Iris pigment epithelial cell (primary cell): ENCODE measurements at places on chromosomes 4 and X.

GRCh38 chr4:185479507-185479971 is 8.0 kb upstream of the CCDC110 start:
- peak; percentile 42 for DNase-seq

DNA sequence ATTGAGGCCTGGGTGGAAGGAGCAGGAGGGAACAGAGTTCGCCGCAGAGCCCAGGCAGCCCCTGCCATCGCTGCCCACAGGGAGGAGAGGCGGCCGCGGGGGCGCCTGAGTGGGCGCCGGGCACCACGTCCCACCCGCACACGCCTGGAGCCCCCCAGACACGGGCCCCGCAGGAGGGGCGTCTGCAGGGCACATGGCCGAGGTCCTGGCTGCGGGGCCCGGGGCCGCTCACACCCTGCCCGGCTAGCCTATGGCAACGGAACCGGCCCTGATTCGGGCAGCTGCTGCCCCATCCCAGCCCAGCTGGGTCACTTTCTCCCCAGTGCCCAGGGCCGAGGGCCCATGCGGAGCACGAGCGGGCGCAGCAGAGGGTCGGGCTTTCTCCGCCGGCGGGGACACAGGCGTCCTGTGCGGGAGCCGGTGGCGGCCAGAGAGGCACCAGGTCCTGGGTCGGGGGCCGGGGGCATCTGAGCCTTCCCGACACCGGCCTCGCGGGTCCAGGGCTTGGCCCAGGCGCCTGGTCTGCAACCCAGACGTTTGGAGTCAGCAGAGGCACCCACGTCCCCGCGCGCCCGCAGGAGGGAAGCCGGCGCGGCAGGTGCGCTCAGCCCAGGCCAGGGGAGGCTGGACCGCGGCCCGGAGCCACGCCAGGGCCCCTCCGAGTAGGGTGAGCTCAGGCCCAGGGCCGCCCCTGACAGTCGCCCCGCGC is 91.2 kb downstream of the FAM53A start:
- no peak for DNase-seq

GRCh38 chr4:83866834-83867621 is 331.1 kb downstream of the GPAT3 start:
- peak; percentile 21 for DNase-seq

DNA sequence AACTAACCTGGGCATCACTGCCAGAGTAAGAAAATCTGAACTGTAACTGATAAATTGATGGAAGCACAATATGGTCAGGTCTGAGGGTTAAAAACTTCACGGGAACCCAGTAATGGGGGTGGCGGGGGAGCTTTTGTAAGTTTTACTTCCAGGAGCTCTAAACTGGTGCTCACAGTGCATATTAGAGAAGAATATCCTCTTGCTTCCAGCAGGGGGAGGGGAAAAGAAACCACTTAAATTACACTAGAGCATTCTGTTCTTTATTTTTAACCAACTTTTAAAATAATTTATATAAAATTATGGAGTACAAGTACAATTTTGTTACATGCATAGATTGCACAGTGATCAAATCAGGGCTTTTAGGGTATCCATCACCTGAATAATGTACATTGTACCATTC is 33.7 kb downstream of the WDR17 start:
- DNase-seq = peak; percentile 2

DNA sequence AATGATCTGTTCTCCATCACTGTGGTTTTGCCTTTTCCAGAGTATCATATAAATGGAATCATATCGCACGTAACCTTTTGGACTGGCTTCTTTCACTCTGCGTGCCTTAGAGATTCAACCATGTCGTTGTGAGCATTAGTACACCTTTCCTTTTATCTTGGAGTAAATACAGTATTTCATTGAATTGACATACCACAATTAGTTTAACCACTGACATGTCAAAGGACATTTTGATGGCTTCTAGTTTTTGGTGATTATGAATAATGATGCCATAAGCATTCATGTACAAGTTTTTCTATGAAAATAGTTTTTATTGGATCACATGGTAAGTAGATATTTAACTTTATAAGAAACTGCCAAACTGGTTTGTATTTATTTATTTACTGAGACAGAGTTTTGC is 35.2 kb downstream of the DDX3X start:
- no peak for DNase-seq

GRCh38 chr4:63556332-63556731 is 852.9 kb downstream of the TECRL start:
- no peak for DNase-seq

- DNase-seq = no peak
Measured at GRCh38 chr4:100302061-100303026, 112.1 kb upstream of the DDIT4L start.

DNA sequence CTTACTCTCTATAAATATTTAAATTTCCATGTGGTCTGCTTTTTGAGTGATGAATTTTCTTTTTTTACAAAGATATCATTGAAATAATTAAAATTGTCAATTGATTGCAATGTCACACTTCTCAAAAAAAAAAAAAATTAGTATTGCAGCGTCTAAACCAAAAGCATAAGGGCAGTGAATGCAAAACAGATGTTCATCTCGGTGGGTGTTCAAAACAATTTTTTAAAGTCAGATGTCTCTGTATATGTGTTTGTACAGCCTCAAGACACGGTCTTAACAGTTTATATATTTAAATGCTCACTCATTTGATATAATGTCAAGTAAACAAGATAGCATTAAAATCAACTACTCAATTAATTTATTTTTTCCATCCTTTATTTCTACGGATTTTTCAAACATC is 52.3 kb downstream of the PALLD start:
- no peak for DNase-seq

DNA sequence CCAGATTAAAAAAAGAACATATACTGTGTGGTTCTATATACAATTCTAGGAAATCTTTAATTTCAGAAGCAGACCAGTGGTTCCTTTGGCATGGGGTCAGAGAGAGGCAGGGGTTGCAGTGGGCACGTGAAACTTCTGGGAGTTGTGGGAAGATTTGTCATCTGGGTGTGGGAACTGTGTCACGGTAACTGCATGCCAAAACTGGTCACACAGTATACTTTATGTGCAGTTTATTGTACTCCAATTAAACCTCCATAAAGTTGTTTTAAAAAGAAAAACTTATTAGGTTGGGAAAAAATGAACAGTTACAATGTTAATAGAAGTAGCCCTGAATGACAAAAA is 26.7 kb upstream of the STS start:
- DNase-seq = no peak

- no peak for DNase-seq
Measured at GRCh38 chr4:184906480-184907097, 80.8 kb upstream of the ACSL1 start.

- no peak for DNase-seq
Measured at GRCh38 chrX:126170720-126171119, 4.6 kb upstream of the DCAF12L2 start.

GRCh38 chrX:16208601-16209000 is 41.3 kb downstream of the MAGEB17 start:
- DNase-seq = no peak

DNA sequence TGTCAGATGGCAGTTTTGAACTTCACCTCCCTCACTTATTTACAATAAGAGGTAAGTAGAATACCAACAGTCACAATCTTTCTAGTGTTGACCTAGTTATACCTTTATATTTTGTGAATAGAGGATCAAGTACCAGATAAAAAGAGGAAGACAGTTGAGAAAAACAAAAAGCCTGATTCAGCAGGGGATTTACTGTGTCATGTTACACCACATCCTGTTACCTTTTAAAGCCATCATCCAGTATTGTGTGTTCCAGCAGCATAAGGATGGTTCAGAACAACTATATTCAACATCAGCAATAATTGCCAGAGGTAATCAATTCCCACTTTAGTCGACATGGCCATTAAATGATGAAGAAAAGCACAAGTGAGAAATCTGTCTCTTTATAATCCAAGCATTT is 21.3 kb upstream of the CXCL6 start:
- peak; percentile 72 for DNase-seq

- DNase-seq = no peak
Measured at GRCh38 chr4:79621061-79621460, 213.0 kb upstream of the GK2 start.

GRCh38 chrX:51496501-51497291 is at the start of gene NUDT11:
Gene NUDT11 (minus strand): TSS chrX:51496592. CDS start chrX:51496444, 148 bp downstream.
- DNase-seq = peak; percentile 71

DNA sequence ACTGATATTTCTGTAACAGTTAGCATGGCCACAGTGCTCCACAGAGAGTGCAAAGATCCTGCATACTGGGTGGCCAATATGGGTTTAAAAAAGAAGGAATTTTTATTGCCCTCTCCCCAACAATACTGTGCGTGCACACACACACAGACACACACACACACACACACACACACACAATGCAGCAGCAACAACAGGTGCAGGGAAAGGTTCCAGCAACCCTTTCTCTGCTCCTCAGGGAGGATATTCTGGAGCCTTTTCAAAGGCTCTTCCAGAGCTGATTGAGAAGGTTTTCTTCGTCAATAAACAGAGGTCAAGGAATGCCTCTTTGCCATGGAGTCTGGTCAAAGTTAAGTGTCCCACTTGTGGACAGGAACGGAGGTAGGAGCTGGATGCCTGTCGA is 84.8 kb upstream of the ZFP42 start:
- DNase-seq = no peak

DNA sequence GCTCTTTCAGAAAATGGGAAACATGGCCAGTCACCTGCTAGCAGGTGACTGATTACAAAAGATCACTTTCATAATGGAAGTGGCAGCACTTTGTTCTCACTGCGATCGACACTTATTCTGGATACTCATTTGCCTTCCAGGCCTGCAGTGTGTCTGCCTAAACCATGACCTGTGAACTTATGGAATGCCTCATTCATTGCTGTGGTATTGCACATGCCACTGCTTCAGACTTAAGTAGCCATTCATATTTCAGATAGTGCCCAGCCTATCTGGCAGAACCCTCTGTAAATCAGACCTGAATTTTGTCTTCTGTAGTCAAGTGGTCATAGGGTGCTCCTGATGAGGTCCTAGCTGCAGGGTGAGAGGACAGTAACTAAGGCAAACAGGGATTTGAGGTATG is 23.3 kb upstream of the MGST2 start:
- peak; percentile 86 for DNase-seq

- DNase-seq = no peak
Measured at GRCh38 chr4:36785973-36786372, 458.6 kb upstream of the NWD2 start.

DNA sequence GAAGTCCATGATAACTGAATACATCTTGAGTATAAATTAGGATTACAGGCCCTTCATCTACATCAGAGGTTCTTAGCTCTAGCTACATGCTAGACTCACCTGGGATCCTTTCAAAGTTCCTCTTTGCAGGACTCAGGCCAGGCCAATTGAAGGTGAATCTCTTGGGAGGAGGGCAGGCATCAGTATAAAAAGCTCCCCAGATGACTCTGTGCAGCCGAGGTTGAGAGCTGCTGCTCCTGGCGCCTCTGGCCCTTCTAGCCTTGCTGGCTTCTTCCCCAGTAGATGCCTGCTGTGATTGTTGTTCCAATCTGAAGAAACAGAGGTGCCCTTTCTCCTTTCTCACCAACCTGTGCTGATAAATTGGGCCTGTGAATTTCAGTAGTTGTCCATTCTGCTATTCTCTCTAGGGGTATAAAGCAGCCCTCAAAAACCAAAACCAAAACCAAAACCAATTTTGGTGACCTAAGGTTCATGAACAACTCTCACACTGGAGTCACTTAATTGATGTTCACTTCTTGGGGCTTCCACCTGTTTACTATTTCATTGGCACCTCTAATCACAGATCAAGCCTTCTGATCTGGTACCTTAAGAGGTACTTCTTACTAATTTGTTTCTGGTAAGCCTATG is 78.7 kb downstream of the SUPT20HL2 start:
- no peak for DNase-seq

GRCh38 chr4:9970399-9971011 is 50.8 kb downstream of the SLC2A9 start:
- DNase-seq = no peak

DNA sequence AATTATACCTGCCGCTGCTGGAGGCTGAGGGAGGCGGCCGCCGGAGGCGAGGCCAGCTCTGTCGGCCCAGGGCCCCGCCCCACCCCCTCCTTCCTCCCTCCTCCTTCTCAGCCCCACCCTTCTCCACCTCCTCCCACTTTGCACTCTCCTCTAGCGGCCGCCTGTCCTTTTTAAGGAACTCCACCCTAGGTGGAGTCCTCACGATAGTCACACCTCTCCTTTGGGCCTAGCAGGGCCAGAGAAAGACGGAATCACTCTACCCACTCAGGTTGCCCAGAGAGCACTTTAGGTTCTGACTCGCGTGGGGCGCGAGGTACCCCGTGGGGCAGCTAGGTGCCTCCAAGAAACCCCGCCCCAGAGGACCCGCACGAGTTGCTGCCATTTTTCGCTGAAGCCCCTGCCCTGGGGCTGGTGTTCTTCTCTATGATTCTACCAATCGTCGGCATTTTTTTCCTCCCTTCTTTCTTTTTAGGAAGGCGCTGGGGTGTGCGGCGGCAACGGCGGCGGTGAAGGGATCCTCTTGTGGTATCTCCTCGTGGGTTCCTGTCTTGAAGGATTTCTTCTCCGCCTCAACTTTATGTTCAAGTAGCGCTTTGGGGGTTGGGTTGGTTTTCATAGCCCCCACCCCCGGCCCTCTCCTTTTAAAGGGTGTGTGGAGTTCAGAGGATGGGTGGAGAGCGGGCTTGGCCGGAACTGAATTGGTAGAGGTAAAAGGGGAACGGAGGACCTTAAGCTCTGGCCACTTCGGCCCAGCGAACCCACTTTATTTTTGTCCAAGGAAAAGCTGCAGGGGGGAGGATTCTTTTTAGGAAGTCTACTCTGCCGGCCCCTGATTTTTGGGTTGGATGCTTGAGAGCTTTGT is at the start of gene KLF8:
KLF8 (plus strand) TSS at position 136 of the 862 bp plus-strand sequence. CDS start 979 bp downstream, outside the sequence.
- DNase-seq = no peak

DNA sequence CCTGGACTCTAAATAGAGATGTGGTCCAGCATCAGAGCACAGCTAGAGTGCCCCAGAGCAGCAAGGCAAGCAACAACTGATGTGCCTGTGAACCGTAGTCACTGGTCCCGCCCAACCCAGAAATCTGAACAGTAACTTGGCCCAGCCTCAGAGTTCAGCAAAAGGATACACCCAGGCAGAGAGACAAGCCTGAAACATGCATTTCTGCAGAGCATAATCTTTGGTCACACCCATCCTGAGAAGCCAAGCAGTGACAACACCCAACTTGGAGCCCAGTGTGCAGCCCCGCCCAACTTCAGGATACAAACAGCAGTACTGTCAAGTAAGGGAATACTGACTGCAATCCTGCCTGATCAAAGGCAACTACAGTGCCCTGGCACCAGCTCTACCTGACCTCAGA is 78.9 kb downstream of the CCDC160 start:
- no peak for DNase-seq

- DNase-seq = no peak
Measured at GRCh38 chr4:60656171-60656570, 544.0 kb upstream of the ADGRL3 start.

DNA sequence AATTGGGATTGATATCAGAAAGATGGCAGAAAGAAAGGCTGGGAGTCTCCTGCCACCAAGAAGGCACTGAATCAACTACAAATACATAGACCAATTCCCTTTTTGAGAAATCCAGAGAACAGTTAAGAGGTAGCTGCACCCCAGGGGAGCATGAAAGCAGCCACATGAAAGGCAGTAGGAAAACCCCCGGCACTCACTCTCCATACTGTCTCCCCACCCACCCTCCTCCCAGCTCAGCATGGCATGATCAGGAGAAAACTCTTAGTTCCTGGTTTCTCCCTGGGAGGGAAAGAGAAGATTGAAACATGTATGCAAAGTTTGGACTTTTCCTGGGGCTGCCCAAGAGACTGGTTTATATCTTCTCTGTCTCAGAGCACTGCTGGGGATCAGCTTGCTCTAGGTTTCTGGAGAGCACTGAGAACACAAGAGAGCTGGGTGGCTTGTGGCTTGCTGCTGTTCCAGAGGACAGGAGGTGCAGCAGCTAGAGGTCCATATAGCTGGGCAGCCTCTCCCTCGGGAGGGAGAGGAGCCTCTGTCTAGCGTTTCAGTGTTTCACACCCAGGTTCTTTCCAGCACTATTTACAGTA is 305.7 kb downstream of the PDGFC start:
- no peak for DNase-seq
